ENCODE measurements at places on chromosomes 1 and 21. TPM values are rescaled to one million over a fixed set of nuclear protein-coding genes. Genes with fewer than 3 reads are reported as not detected.
A peak's percentile ranks its signal among the peaks of the same experiment; 100 is the strongest.

The NBPF6 gene
- not detected for total RNA-seq

The LCE1A gene
- not detected for total RNA-seq

The C8B gene
- not detected for total RNA-seq

The PPFIA4 gene
- not detected for total RNA-seq

The SYTL1 gene
- 0.22 TPM for total RNA-seq

- DNase-seq = no peak
These were observed 111.3 kb downstream of the ERG start for GRCh38 chr21:38386967-38387366.

GRCh38 chr1:192628396-192629057, 7.4 kb upstream of the RGS13 start:
- DNase-seq = no peak

GRCh38 chr1:157521056-157521455, 31.3 kb downstream of the FCRL5 start:
- DNase-seq = no peak

- no peak for DNase-seq
These were observed 26.2 kb upstream of the PTPRC start for GRCh38 chr1:198612471-198613260.

DNA sequence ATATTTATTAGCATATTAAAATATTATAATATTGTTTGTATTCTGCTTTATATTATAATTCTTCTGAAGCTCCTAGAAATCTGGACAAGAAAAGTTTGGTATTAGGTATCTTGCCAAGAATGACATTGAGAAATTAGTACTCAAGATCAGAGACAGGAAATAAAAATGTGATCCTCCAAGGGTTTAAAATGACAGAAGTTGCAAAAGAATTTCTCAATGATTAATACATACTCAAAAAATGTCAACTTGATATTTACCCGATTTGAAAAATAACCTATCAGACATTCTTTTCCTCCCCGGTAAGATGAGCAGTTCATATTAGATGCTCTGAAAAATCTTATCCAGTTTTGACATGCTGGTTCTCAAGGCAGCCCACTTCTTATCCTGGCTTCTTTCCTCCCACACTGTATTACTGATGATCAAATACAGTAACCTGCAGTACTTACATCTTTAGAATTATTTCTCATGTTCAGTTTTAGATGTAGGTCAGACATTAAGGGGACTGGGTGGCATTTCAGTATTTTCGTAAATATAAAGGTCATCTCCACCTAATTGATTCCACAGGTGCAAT, 55.3 kb downstream of the CACHD1 start:
- no peak for DNase-seq

DNA sequence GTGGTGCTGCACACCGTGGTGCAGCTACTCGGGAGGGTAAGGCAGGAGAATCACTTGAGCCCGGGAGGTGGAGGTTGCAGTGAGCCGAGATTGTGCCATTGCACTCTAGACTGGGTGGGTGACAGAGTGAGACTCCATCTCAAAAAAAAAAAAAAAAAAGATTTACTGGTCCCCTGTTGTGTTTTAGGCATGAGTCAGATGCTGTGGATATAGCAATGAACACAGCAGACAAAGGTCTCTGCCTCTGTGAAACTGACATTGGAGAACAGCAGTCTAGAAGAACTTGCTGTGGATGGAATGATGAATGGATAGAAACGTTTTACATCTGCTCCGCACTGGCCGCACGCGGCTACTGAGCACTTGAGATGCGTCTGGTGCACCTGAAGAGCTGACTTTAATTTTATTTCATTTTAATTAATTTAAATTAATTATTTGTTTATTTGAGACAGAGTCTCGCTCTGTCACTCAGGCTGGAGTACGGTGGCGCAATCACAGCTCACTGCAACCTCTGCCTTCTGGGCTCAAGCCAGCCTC, 24.5 kb upstream of the EPHA2 start:
- DNase-seq = peak; percentile 21

GRCh38 chr1:89279011-89279466, 6.4 kb upstream of the GBP5 start:
- DNase-seq = no peak

DNA sequence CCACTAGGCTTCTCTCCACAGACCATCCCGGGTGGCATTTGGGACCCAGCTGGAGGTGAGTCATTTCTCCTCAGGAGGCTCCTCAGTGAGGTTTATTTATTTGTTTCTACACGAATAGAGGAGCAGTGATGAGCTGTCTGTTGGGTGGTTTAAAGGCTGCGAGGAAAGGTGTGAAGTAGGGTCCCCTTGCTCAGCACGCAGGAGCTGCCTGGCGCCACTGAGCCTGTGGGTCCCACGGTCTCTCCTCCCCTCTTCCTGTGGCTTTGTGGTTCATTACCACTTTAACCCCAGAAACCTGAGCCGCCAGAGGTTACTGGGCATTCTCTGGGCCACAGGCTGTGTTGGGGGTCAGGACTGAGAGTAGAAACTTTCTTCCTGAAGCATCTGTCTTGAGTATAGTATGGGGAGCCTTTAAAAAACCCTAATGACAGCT, 39.9 kb downstream of the IL6R start:
- DNase-seq = peak; percentile 97

- no peak for DNase-seq
These were observed 31.0 kb upstream of the MED18 start for GRCh38 chr1:28297826-28298225.

DNA sequence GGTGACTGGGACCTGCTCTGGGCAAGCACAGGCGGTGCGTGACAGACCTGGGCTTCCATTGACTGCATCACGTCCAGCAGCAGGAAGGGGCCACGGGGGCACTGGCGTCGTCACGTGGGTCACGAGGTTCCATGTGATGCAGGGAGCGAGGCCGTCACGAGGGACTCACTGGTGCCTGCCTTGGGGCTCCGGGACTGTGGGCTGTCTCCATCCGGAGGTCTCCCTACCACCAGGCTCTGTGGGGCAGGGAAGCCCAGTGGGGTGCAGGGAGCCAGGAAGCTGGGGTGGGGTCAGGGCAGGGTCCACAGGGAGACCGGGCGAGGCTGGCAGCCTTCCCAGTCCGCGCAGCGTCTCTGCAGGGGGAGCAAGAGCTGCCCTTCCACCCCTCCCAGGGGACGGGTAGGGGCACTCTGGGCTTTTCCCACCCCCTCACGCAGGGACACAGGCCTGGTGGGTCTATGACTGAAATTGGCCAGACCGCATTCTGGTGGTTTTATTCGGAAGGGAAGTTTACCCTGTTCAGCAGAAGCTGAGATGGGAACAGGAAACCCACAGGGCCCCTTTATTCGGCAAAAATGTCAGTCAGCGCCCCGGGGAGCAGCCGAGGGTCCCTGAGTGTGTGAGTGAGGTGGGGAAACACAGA, 416 bp upstream of the TNFRSF14 start:
- no peak for DNase-seq

GRCh38 chr1:184773762-184774320, 19.2 kb upstream of the EDEM3 start:
- DNase-seq = no peak

Measured in SJSA1 (cell line).